Brain (organoid and tissue), 16 donors: ENCODE measurements at places on chromosomes 6 and 20.

DNA sequence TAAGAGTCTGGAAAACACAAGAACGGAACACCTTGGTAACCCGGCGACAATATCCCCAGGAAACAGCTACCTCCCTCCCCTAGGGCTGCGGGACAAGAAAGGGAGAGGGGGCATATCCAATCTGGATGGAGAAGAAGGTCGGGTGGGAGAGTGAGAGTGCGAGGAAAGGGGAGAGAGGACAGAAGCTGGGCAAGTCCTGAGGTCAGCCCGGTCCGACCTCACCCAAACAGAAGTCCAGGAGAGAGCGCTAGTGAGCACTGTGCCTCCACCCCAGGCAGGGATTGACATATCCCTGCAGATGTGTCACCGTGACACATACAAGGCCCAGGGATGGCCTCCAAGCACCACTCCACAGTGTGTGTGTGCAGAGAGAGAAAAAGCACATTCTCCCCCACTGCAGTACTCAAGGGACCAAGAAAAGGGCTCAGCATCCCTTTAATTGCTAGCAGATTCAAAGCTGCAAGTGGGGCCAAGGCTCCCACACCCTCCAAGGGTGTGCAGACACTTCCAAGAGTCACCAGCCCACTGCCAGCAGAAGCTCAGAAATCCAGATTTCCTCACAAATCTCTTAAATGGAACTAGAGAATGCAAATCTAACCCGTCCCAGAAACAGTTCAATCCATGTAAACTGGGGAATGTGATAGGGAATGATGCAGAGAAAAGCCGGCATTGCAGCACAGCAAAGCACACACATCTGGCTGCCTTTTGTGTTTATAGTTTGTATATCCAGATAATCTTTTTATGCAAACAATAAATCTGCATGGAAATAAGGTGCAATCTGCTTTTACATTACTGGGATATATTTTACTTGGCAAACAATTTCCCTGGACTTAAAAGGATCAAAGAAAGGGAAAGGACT lies 3.1 kb downstream of the PXDC1 start:
- peak; percentile 63 for DNase-seq

DNA sequence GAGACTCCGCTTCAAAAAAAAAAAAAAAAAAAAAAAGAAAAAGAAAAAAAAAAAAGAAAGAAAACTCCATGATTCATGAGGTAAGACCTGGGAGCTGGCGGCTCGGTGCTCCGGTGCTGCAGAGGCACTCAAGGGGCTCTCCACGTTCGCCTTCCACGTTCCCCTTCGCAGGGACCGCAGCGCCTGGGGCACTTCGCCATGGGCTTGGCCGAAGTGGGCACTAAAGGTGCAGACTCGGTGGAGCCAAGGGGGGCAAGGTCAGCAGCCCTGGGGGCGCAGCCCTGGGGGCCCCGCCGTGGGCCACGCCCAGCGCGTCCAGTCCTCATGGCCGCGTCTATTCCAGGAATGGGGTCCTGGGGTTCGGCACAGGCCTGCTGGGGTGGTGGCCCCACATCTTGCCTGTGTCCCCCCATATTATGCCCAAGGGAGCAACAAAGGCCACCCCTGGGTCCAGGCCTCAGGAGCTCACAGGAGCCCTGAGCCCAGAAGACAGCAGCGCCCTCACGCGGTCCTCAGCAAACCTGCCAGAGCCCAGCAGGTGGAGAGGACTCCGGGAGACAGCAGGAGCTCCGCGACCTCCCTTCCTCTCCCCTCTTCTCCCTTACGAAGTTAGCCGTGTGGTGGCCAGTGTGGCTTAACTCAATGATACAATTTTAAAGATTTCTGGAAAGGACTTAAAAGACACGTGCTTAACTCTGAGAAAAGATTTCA lies 21.9 kb downstream of the ZBTB46 start:
- DNase-seq, result no peak

DNA sequence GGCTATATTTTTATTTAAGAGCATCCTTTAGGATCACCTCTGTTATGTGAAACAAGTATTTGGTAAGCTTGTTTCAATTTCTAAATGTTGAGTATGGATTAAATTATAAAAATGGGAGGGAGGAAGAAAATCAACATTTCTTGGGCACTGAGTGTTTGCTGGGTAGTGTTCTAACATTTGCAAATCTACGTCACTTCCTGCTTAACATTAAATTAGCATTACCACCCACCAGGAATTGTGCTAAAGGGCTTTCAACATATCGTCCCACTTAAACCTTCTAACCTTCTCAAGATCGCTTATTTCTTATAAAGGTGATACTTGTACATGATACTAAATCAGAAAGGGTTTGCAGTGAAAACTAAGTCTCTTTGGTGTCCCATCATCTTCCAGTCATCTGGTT lies 7.9 kb upstream of the TMEM217 start:
- DNase-seq, result no peak

DNA sequence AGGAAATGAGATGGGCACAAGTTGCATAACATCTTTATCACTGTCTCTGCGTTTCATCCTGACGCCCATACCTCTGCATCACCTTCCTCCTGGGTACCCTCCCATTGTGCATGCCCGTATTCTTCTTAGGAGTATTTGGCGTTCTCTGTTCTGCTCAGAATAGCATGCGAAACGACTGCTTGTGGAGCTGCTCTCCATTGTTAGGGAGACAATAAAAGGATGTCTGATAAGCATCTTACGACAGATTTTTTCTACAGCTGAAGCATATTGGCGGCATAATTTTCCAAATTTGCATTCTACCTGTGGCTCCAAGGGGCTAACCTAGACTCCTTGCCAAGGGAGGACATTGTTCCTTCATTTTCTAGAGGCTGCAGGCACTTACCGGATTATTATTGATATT lies 118.6 kb downstream of the EDN1 start:
- no peak for DNase-seq

GRCh38 chr6:113488812-113489685 lies 368.1 kb upstream of the MARCKS start:
- DNase-seq, result no peak

DNA sequence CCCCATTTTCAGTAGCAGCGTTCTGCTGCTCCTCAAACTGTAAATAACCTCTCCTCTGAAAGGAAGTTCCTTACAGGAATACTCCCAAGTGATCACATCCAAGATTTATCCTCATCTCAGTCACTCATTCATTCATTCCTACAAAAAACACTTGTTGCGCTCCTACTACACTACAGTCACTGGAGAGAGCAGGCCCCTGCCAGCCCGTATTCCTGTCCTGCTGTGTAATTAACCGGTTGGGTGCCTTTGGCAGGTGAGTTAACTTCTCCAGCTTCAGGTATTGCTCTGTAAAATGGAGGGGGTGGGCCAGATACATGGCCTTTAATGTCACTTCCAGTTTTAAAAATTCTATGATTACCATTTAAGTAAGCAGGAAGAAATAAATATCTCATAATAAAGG lies 15.0 kb upstream of the ZBTB24 start:
- no peak for DNase-seq

GRCh38 chr6:100913400-100914276 lies 32.5 kb upstream of the ASCC3 start:
- DNase-seq, result no peak

- no peak for DNase-seq
Observed at GRCh38 chr6:34836008-34836407, 44.1 kb downstream of the BLTP3A start.

GRCh38 chr20:1866834-1867233 lies 28.4 kb upstream of the SIRPA start:
- no peak for DNase-seq

DNA sequence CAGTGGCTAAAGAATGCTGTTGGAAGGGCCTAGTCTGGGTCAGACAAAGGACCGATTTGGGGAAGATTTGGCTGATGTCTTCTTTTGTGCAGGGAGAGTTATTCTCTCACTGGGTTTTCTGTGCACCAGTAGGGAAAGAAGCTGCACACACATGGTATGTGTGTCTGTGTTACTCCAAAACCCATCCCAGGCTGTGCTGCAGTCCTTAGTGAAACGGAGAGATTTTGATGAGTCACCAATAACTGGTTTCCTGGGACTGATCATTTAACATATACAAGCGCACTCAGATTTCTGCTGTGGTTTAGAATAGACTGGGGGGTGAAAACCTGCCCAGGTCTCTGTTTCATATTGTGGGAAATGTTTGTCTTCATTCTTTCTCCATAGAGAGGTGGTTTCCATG lies 1049.8 kb downstream of the KIF16B start:
- DNase-seq, result no peak

DNA sequence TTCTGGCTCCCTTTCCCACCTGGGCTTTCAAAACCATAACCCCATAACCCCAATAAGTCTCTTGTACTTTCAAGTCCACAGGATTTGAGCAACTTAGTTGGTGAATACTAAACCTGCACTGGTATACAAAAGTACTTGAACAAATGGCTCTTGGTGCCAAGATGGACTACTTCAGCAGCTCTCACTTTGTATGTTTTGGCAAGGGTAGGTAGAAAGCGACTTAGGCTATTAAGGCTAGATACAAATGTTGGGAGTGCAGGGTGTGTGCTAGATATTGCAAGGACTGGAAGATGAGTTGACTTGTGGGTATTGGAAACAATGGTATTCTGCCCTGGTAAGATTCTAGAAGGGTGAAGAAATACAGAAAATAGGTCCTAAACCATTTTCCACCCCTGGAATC lies 182.6 kb upstream of the MOCS1 start:
- DNase-seq, result no peak

- DNase-seq, result peak; percentile 92
Observed at GRCh38 chr6:147741389-147741788, 232.9 kb downstream of the SAMD5 start.

DNA sequence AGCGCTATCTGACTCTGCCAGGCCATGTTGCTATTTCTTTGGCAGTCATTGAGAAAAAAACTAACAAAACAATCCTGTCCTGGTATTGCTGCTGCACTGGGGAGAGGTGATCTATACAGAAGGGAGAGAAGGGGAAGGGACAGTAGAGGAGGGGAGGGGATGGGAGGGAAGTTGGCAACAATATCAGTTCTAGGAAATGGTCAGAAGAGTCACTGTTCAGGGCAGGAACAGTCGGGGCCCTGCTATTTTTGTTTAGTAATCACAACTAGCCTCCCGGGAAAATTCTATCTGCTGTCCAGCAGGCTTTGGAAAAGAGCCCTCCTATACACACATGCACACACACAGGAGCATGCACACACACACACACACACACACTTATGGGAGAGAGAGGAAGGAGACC lies 142.3 kb upstream of the CARMIL1 start:
- DNase-seq, result no peak

- no peak for DNase-seq
Observed at GRCh38 chr6:43277643-43278523, 20.2 kb upstream of the SLC22A7 start.

DNA sequence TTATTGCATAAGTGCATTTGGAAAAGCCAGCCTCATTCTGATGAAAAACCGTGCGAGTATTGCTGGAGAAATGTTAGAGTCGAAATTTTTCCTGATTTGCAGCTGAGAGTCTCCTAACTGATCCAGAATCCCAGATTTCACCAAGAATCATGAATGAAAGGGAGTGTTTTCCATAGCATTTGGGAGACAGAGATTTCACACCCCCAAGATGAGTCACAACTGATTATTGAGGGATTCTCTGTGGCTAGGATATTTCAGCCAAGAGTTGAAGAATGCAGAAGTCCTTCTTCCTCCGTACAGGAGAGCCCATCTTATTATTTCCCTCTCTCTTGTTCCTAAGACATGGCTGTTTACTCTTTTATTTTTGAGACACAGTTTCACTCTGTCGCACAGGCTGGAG lies 82.2 kb upstream of the SALL4 start:
- no peak for DNase-seq

GRCh38 chr6:169038691-169039090 lies 215.0 kb downstream of the THBS2 start:
- DNase-seq, result no peak

- DNase-seq, result peak; percentile 35
Observed at GRCh38 chr6:45419571-45420082, 41.9 kb upstream of the SUPT3H start.

GRCh38 chr6:1986454-1987243 lies 258.8 kb downstream of the GMDS start:
- peak; percentile 2 for DNase-seq

GRCh38 chr20:24560571-24561491 lies 91.4 kb downstream of the SYNDIG1 start:
- no peak for DNase-seq
